Stimulated activated CD8-positive, alpha-beta memory T cell treated with anti-CD3 and anti-CD28 coated beads, Interleukin-7, amount 100 ng/mL, for 4 hours (primary cell): ENCODE measurements at places on chromosomes 5 and 9.

DNA sequence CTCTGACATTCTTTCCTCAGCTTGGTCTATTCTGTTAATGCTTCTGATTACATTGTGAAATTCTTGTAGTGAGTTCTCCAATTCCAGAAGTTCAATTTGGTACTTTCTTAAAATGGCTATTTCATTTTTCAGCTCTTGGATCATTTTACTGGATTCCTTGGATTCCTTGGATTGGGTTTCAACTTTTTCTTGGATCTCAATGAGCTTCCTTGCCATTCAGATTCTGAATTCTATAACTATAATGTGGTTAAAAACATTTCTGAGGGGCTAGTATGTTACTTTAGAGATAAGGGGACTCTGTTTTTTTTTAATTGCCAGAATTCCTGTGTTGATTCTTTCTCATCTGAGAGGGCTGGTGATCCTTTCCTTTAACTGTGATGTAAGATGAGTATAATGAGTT lies 136.4 kb downstream of the MCTP1 start:
- DNase-seq, result no peak

- DNase-seq, result no peak
These were observed 446.2 kb upstream of the TRPC7 start for GRCh38 chr5:136811551-136811950.

- DNase-seq, result no peak
These were observed 255.5 kb downstream of the FANCC start for GRCh38 chr9:95061916-95062595.

- no peak for DNase-seq
These were observed 66.9 kb upstream of the GLIS3 start for GRCh38 chr9:4366591-4367330.

DNA sequence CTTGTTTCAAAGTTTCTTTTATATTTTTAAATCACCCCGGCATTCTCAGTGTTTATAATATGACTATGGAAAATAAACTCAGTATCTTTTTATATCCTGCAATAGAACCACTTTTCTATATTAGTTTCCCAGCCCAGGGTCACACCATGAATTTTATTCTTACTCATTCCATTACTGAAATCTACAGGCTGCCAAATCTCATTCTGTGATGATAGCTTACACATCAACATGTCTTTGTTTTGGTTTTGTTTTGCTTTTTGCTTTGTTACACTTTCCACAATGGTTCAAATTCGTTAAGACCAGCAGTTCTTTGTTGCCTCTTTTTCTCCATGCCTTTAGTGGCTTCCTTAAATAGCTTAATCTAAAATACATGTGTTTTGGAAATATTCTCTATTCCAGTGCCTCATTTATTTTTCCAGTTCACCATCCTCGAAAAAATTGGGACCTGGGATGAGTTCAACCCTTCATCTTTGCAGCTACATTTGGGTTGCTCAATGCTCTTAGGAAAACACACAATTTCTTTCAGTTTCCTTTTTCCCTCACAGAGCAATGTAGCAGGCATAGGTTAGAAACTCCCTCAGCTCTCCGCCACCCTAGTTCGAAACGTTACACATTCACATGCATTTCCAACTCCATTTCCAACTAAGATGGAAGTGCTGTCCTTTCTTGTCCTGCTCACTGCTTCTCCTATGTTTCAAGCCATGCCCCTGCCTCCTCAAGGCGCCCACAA lies 1146.3 kb downstream of the MAT2B start:
- no peak for DNase-seq

GRCh38 chr5:119405419-119405818 lies 46.9 kb upstream of the HSD17B4 start:
- DNase-seq, result no peak

- no peak for DNase-seq
These were observed 135.2 kb downstream of the PCSK1 start for GRCh38 chr5:96297867-96298266.

DNA sequence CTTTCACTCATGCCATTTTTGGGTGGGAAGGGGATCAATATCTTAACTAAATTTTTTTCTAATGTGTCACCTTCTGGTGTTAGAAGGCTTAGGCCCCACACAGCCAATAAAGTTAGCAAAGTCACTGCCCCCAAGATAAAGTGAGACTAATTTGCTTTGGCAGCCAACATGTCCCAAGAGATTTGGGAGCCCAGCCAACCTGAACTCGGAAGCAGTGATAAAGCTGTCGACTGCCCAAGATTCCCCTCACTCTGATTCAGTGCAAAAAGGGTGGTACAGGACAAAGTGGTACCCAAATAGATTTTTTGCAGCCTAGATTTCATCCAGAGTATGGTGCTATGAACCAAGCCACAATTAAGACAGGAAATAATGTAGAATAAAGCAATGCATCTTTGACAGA lies 572.5 kb upstream of the ARRDC3 start:
- no peak for DNase-seq

- no peak for DNase-seq
These were observed 77.0 kb downstream of the CYFIP2 start for GRCh38 chr5:157342822-157343402.

- no peak for DNase-seq
These were observed 18.2 kb downstream of the SPACA9 start for GRCh38 chr9:132896906-132897305.

GRCh38 chr5:60277941-60278340 lies 384.4 kb upstream of the PDE4D start:
- DNase-seq, result no peak

DNA sequence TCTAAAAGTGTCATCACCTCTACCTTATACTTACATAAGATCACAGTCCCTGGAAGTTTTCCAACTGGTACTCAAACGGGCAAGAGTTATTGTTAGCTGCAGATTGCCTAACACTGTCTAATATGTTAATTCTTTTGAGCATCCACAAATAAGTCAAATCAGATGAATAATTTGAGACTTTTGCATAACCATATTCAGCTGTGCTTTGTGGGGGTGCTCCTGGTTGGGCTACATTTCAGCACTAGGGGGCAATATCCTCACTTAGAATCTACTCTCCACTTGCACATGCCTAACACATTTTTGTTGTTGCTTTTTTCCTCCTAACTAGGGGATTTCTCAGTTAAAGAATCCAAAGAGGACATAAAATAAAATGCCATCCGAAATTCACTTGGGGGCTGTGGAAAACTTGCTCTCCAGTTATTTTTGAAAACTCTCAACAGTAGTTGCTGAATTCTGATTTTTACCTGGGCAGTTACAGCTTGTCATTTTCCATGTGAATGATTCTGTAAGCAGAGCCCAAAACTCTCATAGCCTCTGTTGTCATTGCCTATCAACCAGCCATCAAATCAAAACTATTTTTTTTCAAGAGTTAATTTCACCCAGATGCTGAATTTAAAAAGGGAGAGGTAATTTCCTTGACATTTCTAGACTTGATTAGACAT lies 71.5 kb downstream of the TRIM36 start:
- DNase-seq, result no peak

DNA sequence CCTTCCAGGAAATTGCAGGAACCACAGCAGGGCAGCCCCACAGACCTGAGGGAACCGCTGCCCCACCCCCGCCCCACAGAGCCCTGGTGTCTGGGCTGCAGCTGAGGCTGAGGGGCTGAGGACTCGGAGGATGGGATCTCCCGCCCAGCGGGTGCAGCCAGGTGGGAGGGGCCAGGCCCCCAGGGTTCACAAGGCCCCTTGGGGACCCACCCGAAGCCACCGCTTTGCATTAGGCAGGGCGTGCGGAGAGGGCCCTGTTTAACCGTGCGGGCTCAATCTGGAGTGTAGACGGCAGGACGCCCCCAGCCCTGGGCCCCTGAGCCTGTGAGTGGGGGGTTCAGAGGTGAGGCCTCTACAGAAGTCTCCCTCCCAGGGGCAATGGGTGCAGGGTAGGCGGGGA lies 10.8 kb downstream of the NOTCH1 start:
- no peak for DNase-seq

- DNase-seq, result no peak
These were observed 31.7 kb upstream of the LRRC14B start for GRCh38 chr5:159448-160172.

DNA sequence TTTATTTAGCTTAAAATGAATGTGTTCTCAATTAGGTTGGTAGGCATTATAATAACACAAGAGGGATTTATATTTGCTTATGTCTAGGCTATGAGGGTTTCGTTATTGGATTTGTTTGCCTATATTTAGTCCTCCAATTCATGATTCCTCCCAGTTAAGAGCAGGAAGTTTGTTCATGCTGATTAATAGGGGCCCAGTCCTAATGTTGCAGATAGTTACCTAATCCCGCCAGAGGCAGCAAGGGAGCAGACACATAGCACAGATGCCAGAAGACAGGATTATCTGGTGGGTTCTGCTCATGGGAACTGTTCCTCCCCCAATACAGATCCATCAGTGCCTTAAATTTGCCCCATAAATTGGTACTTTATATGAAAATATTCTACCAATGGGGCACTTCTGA lies 100.8 kb upstream of the TLE4 start:
- no peak for DNase-seq

- DNase-seq, result no peak
These were observed 602.7 kb upstream of the ZNF608 start for GRCh38 chr5:125348936-125349831.

GRCh38 chr5:35202319-35203111 lies 27.8 kb downstream of the PRLR start:
- no peak for DNase-seq

- DNase-seq, result no peak
These were observed 133.7 kb downstream of the NMUR2 start for GRCh38 chr5:152271420-152271819.

- no peak for DNase-seq
These were observed 121.4 kb downstream of the NFIB start for GRCh38 chr9:14192556-14192955.

GRCh38 chr5:133467826-133468463 lies 144.4 kb downstream of the FSTL4 start:
- DNase-seq, result no peak

DNA sequence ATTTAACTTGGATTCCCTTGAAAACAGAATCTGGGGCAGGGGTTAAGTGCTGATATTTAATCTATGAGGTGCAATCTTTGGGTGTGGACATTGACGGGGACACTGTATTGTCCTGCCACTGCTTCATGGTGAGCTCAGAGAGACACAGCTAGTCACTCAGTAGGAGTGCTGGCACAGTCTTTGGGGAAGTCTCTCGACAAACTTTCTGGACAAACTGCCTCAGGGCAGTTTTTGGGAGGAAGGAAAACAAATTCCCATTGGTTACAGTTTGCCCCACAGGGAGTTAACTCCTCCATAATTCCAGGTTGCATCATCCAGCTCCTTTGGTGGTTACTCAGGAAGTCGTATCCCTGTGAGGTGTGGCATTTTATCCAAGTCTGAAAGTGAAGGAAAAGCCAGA lies 17.9 kb downstream of the HNRNPK start:
- no peak for DNase-seq

DNA sequence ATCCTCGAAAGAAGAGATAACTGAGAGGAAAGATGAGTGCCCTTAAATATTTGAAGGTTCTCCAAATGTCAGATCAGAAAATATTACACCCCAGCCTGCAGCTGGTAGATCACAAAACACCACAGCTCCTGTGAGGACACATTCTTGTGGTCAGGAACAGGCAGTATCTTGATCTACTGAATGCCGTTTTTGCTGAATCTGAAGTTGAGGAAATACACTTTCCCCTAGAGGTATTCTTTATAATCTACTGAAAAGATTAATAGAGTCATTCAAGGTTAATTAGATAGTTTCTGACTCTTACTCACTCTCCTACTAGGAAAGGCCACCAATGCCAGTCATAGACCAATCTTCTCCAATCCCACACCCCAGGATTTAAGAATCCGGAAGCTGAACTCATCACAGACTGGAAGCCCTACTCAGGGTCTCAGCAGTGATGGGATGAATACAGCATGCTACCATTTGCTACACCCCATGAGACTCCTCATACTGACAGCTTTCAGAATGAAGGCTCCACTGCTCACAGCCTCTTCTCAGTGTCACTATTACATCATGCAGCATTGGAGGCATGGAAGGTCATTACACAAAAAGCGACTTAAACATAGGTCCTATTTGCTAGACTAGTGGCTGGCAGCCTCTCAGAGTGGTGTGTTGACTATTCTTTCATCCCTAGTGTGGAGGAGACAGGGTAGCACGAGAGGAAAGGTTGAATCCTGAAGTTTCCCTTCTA lies 143.9 kb upstream of the SLC1A3 start:
- no peak for DNase-seq

DNA sequence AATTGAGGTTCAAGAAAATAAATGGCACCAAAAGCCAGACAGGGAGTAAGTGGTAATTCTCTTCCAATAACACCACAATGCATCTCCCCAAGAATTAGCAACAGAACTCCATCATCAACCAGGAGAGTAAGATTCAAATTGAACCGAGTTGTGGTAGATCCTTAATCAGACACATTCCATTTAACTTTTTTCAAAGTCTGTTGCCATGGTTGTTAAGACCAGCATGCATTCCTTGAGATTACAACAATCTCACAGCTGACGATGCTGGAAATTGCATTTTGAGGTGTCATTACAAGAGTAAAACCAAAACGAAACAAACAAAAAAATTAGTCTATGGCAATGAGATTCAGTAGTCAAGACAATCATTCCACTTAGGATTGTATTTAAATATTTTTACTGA lies 78.9 kb upstream of the ZNF462 start:
- DNase-seq, result no peak

DNA sequence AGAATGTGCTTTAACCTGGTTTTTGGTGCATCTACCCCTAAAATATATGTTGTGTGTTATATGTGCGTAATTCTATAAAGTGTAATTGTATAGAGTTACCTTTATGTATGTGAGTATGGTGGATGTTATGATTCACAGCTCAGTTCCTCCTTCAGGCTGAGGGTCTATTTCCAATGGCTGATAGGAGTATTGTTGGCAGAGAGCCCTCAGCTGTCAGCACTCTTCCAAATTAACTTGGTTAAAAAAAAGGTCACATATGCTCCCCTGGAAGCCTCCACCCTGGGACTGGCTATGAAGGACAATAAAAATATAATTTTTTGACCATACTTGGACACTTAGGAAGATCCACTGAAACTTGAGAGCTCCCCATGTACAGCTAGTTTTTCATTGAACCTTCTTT lies 250.4 kb upstream of the CDH12 start:
- no peak for DNase-seq

- DNase-seq, result no peak
These were observed 7.1 kb downstream of the GTF3C5 start for GRCh38 chr9:133037775-133038515.

- no peak for DNase-seq
These were observed 5.7 kb downstream of the NR6A1 start for GRCh38 chr9:124765439-124765835.

GRCh38 chr5:72244862-72245371 lies 75.1 kb downstream of the MRPS27 start:
- no peak for DNase-seq

DNA sequence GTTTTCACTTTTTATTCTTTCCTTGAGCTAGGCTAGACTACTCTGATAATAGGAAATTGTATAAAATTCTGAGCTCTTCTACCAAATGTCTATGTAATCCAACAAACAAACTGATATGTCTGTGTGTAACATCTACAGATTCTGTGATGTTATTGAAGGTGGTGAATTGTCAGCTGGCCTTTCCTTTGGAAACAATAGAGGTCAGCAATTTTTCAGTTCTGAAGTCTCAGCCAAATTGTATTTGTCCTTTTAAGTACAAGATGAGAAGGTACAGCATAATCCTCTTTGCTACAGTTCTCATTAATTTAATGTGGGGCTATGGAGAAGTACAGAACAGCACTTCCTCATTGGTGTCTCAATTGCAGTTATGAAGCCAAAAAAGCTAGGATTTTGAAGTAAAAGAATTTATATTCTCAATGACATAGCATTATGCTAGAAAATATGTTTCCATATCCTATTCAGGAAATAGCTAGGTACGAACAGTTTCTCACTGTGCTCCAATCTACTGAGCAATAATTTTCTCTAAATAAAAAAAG lies 198.0 kb downstream of the HINT1 start:
- DNase-seq, result no peak

GRCh38 chr9:20570087-20570486 lies 52.2 kb downstream of the MLLT3 start:
- no peak for DNase-seq

- no peak for DNase-seq
These were observed 570.7 kb downstream of the ELAVL2 start for GRCh38 chr9:23255346-23255745.
